IMR-90 (cell line): ENCODE measurements at places on chromosomes 7 and 10.

DNA sequence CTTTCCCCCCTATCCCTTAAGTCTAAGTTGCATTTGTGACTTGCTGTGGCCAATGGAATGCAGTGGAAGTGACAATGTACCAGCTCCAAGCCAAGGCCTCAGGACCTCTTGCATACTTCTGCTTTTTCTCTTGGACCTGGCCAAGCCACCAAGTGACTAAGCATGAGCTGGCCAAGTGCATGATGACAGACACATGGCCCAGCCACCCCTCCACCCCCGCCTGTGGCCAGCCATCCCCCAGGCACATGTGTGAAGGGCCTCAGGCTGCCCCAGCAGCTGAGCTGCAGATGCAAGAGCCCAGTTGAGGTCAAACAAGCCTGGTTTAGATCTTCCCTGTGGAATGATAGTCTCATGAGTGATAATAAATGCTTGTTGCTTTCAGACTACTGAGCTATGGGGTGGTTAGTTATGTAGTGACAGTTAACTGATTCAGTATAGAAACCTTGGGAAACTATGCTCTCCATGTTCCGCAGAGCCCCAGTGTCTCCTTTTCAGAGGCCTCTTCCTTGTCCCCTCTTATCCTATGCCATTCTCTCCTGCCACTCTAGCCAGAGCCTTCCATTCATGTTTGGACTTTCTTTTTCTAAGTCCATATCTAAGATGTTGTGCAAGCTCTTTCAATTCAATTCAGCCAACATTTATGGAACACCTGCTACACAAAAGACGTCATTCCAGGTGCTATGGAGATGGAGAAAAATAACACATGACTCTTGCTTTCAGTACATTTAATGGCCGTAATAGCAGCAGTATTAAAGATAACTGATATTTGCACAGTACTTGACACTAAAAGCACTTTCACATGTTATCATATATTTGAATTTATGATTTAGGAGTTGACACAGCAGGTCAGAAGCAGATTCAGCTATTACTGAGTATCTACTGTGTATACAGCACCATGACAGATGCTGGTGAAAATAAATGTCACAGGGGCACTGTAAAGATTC lies 55.5 kb upstream of the LOXL4 start:
- no peaks in the 10 kb centered on the region for H3K36me3 ChIP-seq
- no peak overlapping the region; the same call in 1 of the 2 replicates for H3K27ac ChIP-seq
- H3K4me3 ChIP-seq = no peak overlapping the region
- peaks cover 12% of the 10 kb centered on the region for H3K4me1 ChIP-seq

GRCh38 chr10:117518246-117518645 lies 24.3 kb upstream of the EMX2 start:
- no peaks in the 10 kb centered on the region for H3K27me3 ChIP-seq
- H3K4me1 ChIP-seq = no peaks in the 10 kb centered on the region
- H3K36me3 ChIP-seq = no peaks in the 10 kb centered on the region
- H3K4me3 ChIP-seq = no peak overlapping the region
- DNase-seq = no peak

DNA sequence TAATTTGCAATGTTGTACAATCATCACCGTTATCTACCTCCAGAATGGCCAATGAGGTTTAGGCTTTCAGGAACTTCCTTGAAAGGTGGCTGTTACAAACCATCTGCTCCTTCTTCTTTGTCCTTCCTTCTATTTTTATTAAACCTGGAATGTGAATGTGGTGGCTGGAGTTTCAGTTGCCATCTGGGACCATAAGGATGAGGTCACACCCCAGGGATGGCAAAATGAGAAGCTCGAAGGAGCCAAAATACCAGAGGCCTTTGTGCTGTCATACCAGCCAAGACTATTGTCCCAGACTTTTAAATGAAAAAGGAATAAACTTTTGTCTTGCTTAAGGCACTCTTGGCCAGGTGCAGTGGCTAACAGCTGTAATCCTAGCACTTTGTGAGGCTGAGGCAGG lies 30.9 kb upstream of the LMTK2 start:
- no peak overlapping the region for H3K4me3 ChIP-seq
- H3K4me1 ChIP-seq = no peaks in the 10 kb centered on the region
- H3K27me3 ChIP-seq = no peaks in the 10 kb centered on the region; the same call in 1 of the 2 replicates
- H3K27ac ChIP-seq = no peak overlapping the region
- no peak for DNase-seq
- no peaks in the 10 kb centered on the region for H3K36me3 ChIP-seq

- no peaks in the 10 kb centered on the region for H3K36me3 ChIP-seq
- DNase-seq = no peak
- H3K27me3 ChIP-seq = no peaks in the 10 kb centered on the region
- no peak overlapping the region for H3K4me3 ChIP-seq
- H3K27ac ChIP-seq = no peak overlapping the region
- peaks cover 3% of the 10 kb centered on the region; the same call in 1 of the 2 replicates for H3K4me1 ChIP-seq
Observed at GRCh38 chr7:112357136-112357535, 93.1 kb upstream of the IFRD1 start.

GRCh38 chr7:131250331-131250730 lies 77.3 kb upstream of the MKLN1 start:
- H3K27ac ChIP-seq = no peak overlapping the region
- no peak overlapping the region for H3K4me3 ChIP-seq
- peak; percentile 73 for DNase-seq
- peaks cover 13% of the 10 kb centered on the region for H3K4me1 ChIP-seq
- H3K36me3 ChIP-seq = no peaks in the 10 kb centered on the region

DNA sequence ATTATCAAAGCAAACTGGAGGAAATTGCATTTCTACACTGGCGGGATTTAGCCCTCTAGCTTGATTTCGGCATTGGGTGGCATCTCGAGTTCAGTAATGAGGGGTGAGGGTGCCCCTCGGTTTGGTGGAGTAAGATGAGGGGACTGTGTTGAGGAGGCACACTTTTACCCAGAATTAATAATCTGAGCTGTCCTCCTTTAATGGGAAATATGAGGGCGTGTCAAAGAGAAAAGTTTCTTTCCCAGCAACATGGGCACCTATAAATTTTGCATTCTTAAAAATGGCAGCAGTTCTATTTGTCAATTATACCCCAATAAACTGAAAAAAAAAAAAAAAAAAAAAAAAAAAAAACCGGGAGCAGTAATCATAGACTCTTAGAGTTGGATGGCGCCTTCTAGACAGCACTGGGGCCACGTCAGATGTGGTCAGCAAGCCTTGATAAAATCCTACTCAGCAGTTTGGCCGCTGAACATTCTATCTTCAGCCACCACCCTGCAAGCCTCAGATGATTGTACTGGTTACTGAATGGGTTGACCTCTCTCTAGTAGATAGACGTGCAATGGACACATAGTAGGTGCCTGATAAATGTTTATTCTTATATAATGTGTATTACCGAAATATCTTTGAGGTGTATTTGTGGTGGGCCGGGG lies 931 bp downstream of the PAPSS2 start:
- peak overlapping the region; percentile 85 for H3K27ac ChIP-seq
- H3K4me3 ChIP-seq = peak overlapping the region; percentile 98
- no peaks in the 10 kb centered on the region; the same call in 1 of the 2 replicates for H3K36me3 ChIP-seq
- H3K27me3 ChIP-seq = no peaks in the 10 kb centered on the region
- DNase-seq = peak; percentile 79
